Stimulated activated naive CD4-positive, alpha-beta T cell treated with Interleukin-2 at 50 U/mL for 16 hours (primary cell): ENCODE measurements at places on chromosomes 12 and 14.

DNA sequence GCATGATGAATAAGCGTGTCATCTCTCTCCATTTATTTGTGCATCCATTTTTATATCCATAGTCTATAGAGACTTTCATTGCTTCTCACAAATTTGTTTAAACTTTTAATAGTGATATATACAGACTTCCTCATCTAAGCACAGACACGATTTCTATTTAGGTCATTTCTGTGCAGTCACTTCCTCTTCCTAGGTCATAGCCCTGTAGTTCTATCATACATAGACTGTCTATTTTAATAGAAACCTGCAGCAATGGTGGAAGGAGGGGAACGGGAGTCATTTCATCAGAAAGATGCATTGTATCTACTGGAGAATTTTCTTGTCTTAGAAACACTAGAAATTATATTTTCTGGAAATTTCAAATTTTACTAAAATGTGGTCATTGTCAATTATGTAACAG, 133.4 kb upstream of the FGD4 start:
- DNase-seq: no peak

DNA sequence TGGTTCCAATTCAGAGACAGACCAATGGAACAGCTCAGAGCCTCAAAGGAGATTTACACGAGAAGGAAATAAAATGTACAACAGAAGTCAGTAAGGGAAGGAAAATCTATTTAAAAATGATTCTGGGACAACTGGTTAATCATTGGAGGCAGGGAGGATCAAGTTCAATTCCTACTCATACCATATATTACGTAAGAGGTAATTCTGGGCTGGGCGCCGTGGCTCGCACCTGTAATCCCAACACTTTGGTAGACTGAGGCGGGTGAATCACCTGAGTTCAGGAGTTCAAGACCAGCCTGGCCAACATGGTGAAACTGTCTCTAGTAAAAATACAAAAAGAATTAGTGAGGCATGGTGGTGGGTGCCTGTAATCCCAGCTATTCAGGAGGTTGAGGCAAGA, 36.7 kb upstream of the PITPNM2 start:
- DNase-seq: no peak

- no peak for DNase-seq
Observed at GRCh38 chr12:110077800-110078199, 29.5 kb upstream of the C12orf76 start.

- DNase-seq: no peak
Observed at GRCh38 chr12:113361574-113362370, 3.4 kb downstream of the PLBD2 start.

DNA sequence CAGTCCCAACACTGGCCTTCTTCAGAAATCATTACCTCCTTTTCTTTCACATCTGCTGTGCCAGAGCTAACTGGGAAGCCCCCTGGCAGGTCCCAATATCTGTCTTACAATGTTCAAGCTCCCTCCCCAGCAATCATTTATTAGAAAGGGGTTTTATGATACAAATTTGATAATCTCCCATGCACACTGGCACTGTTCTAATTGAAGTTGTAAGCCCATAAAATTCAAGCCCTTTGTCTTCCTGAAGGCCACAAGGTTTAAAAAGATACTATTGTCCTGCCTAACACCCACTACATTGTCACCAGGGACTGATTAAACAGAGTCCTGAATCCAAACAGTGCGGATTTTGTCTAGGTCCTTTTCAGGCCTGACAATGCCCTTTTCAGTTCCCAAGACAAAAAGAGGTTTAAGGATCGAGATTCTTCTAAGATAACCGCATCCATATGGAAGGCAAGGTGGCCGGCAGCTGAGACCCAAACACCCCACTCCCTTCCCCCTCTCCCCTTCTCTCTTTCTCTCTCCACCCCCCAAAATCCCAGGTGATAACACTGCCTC, 3.3 kb downstream of the NKX2-8 start:
- DNase-seq: no peak

DNA sequence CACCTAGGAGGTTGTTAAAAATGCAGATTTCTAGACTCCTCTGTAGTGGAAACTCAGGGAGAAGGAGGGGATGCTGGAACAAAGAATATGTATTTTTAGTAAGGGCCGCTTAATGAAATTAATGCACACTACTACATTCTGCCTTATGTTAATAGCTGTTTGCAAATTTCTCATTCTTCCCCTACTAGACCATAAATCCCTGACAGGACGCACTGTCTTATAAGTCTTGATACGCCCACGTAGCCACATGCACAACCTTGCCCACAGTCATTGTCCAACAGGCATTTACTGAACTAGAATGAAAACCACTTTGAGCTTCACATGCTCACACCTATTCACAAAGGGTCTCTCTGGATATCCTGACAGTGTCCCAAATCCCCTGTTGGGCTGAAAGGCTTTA, 10.5 kb downstream of the KRT2 start:
- DNase-seq: no peak

- DNase-seq: no peak
Observed at GRCh38 chr12:123494124-123494851, 36.3 kb downstream of the SNRNP35 start.
